Large intestine (tissue), 12 donors: ENCODE measurements at places on chromosomes 1 and 21. TPM values are rescaled to one million over a fixed set of nuclear protein-coding genes. Genes with fewer than 3 reads are reported as not detected.

DNA sequence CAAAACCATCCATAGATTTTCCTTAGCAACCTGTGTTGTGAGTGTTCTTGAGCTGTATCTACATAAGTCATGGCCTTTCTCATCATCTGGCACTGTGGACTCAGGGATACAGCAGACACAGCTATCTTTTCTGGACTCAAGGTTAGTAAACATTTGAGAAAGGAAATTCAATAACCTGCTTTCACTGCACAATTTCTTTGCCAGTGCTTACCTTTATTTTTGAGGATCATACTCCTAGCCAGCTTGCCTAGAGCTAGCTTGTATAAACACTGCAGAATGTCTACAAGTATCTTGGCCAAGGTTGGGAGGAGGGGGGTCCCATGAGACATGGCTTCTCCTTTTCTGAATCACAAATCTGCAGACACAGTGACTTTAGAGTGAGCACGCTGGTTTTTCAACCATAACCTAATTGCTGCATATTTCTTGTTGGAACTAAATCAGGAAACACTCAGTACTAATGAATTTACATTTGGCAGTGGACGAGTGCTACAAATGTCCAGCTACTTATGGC lies 27.2 kb downstream of the ADAMTS5 start:
- no peak overlapping the region for H3K27ac ChIP-seq
- H3K4me1 ChIP-seq, result no peaks in the 10 kb centered on the region
- no peaks in the 10 kb centered on the region for H3K27me3 ChIP-seq
- H3K36me3 ChIP-seq, result peaks cover 2% of the 10 kb centered on the region
- no peak for DNase-seq
- H3K4me3 ChIP-seq, result no peak overlapping the region

GRCh38 chr1:39216771-39217170 lies 12.3 kb downstream of the MACF1 start:
- no peaks in the 10 kb centered on the region for H3K27me3 ChIP-seq
- no peak overlapping the region for H3K27ac ChIP-seq
- no peak for DNase-seq
- peaks cover 24% of the 10 kb centered on the region for H3K4me1 ChIP-seq

The NBPF20 gene
- polyA plus RNA-seq, result 4.4 TPM

The BEST4 gene
- 6.1 TPM for polyA plus RNA-seq

The CLDN8 gene
- polyA plus RNA-seq, result not detected

The CFAP107 gene
- polyA plus RNA-seq, result 0.03 TPM

The RUNX3 gene
- polyA plus RNA-seq, result 4.8 TPM

GRCh38 chr1:150881331-150882070 lies 5.1 kb upstream of the ARNT start:
- DNase-seq, result no peak
- H3K4me1 ChIP-seq, result no peaks in the 10 kb centered on the region
- H3K4me3 ChIP-seq, result no peak overlapping the region

GRCh38 chr1:77539519-77540142 lies 142.8 kb downstream of the ZZZ3 start:
- DNase-seq, result no peak
- H3K36me3 ChIP-seq, result no peaks in the 10 kb centered on the region
- H3K4me3 ChIP-seq, result no peak overlapping the region

The CFAP74 gene
- 1.4 TPM for polyA plus RNA-seq

The PRR9 gene
- 0.06 TPM for polyA plus RNA-seq

The CRB1 gene
- polyA plus RNA-seq, result 0.28 TPM

DNA sequence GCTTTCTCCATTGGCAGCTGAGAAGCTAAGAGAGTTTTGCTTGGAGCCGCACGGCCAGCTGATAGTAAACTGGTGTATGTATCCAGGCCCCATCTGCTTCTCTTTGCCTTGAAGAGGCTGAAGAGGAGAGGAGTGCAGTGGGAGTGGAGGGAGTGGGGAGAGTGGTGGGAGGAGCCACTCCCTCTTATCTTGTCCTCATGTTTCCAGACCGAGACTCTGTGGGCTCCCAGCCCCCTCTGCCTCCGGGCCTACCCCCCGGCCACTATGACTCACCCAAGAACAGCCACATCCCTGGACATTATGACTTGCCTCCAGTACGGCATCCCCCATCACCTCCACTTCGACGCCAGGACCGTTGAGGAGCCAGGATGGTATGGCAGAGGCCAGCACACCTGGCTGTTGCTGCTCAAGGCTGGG lies 6.0 kb upstream of the LRRC71 start:
- H3K4me1 ChIP-seq, result peaks cover 12% of the 10 kb centered on the region
- H3K27ac ChIP-seq, result no peak overlapping the region

DNA sequence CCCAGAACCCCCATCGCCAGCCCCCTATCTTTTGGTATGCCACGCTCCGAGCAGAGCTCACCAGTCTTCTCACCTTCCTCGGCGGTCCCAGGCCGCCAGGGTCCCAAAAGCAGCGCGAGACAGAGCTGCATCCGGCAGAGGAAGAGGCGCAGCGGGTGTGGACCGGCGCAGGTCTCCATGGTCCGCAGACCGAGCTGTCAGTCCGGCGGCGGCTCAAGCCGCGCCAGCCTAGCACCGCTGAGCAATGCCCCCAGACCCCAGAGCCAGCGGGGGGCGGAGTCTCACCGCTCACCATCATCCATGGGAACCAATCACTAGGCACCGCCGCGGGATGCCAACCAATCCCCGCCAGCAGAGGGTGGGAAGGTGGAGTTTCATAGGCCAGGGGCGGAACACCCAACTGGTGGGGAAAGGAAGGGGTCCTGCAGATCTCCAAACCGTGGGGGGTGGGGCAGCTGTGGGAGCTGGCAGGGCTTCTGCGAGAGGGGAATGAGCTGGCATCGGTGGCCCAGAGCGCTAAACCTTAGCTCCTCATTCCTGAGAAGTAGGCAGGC lies at the start of gene EPHA10:
EPHA10 (minus strand) TSS at position 233 of the 554 bp plus-strand sequence; CDS start at position 179, 54 bp downstream.
- H3K4me1 ChIP-seq, result no peaks in the 10 kb centered on the region
- peaks cover 77% of the 10 kb centered on the region for H3K27me3 ChIP-seq
- no peak for DNase-seq
- no peak within 1 kb of the TSS for H3K4me3 ChIP-seq

DNA sequence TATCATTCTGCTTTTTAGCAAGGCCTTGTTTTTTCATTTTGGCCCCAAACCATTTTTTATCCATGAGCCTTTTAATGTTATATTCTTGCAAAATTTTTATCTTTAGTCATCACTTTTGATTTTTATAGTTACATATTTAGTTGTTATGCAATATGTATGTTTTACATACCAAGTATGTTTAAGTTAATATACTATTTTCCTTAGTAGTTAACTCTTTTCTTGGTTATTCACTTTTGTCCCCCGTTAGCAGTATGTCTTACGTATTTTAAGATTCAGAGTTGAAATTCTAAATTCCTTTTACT lies 44.5 kb downstream of the MAGI3 start:
- peaks cover 8% of the 10 kb centered on the region for H3K4me1 ChIP-seq
- H3K4me3 ChIP-seq, result no peak overlapping the region
- H3K27ac ChIP-seq, result no peak overlapping the region
- no peaks in the 10 kb centered on the region for H3K36me3 ChIP-seq
- no peak for DNase-seq
- no peaks in the 10 kb centered on the region for H3K27me3 ChIP-seq

DNA sequence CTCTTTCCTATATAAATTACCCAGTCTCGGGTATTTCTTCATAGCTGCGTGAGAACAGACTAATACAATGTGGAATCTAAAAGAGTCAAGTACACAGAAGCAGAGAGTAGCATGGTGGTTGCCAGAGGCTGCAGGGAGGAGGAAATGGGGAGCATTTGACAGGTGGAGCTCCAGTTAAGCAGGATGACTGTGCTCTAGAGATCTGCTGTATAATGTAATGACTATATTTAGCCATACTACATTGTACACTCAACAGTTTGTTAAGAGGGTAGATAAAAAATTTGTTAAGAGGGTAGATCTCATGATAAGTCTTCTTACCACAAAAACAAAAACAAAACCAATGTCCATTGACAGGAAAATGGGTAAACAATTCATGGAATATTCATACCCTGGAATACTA lies 82.1 kb downstream of the MT1HL1 start:
- H3K4me1 ChIP-seq, result no peaks in the 10 kb centered on the region
- no peaks in the 10 kb centered on the region for H3K36me3 ChIP-seq
- DNase-seq, result no peak
- no peak overlapping the region for H3K27ac ChIP-seq
- no peaks in the 10 kb centered on the region for H3K27me3 ChIP-seq

The ARHGEF10L gene
- polyA plus RNA-seq, result 85.1 TPM

The SPAG17 gene
- polyA plus RNA-seq, result 1.4 TPM

GRCh38 chr1:230768903-230769570 lies 21.8 kb downstream of the CAPN9 start:
- H3K4me3 ChIP-seq, result no peak overlapping the region
- H3K27ac ChIP-seq, result peak overlapping the region; percentile 18
- no peaks in the 10 kb centered on the region for H3K27me3 ChIP-seq
- no peak for DNase-seq

The AVPR1B gene
- 0.81 TPM for polyA plus RNA-seq

DNA sequence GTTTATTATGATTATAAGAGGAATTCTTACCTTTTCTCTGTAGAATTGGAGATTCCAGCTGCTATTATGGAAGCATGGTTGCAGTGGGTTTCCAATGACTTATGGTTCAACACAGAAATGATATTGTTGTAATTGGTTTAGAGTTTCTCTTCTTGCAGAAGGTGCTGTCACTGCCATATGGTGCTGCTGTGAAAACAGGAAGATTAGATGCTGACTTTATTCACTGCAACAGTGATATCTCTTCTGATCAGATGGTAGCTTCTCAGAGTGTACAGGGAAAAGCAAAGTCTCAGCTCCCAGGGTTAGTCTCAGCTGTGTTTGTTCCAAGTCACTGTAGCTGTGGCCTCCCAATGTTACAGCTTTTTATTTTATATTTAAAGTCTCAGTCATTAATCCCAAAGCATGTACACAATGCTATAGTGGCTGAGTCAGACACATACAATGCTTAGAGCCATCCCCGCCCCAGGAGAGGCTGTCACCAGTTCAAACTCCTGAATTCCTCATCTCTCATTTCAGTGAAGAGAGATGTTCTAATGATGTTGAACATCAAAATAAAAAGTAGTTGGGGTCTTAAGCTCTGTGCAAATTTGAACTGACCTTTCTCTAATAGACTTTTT lies 42.7 kb upstream of the RGS2 start:
- no peaks in the 10 kb centered on the region for H3K27me3 ChIP-seq
- no peak overlapping the region for H3K27ac ChIP-seq
- H3K4me3 ChIP-seq, result no peak overlapping the region
- no peaks in the 10 kb centered on the region for H3K4me1 ChIP-seq
- DNase-seq, result no peak

The TEDDM1 gene
- 0.09 TPM for polyA plus RNA-seq

- no peak overlapping the region for H3K27ac ChIP-seq
- H3K27me3 ChIP-seq, result no peaks in the 10 kb centered on the region
- H3K36me3 ChIP-seq, result no peaks in the 10 kb centered on the region
- H3K4me3 ChIP-seq, result no peak overlapping the region
- no peak for DNase-seq
These were observed 151.5 kb downstream of the FCRL5 start for GRCh38 chr1:157400766-157401165.

DNA sequence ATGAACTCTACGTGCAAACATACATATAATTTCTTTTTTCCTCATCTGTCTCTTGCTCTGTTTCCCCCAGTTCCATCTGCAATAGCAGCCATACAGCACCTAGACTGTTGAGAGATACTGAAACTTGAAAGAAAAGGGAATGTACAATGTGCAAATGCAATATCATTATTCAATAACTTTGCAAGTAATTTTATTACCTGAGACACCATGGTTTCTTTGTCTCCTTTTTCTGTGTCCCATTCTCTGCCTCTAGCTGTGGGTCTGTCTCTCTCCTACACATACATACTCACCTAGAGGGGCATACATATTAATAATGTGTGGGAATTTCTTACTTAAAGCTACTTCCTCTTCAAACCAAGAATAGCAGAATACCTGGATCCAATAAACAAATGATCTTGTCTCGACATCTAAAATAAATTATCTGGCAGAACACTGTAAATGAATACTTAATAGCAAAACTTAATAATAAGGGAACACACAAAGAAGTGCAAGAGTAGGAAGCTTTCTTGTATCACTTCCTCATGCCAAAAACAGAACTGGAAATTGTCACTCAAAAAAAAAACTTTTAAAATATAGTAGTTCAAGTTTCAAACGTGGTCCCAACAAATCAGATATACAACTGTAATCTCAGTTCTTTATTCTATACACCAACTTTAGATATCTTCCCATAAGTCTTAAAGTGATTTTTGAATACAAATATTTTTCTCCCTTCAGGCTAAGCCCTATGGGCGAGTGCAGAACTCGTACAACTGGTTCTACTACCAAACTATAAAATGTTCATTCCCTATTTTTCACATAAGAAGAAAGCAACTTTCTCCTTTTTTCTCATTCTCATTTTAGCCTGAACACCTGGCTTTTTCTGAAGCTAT lies 194.6 kb downstream of the NRIP1 start:
- H3K27ac ChIP-seq, result no peak overlapping the region
- H3K27me3 ChIP-seq, result no peaks in the 10 kb centered on the region
- H3K36me3 ChIP-seq, result no peaks in the 10 kb centered on the region
- H3K4me3 ChIP-seq, result no peak overlapping the region
- DNase-seq, result no peak
- peaks cover 5% of the 10 kb centered on the region for H3K4me1 ChIP-seq

DNA sequence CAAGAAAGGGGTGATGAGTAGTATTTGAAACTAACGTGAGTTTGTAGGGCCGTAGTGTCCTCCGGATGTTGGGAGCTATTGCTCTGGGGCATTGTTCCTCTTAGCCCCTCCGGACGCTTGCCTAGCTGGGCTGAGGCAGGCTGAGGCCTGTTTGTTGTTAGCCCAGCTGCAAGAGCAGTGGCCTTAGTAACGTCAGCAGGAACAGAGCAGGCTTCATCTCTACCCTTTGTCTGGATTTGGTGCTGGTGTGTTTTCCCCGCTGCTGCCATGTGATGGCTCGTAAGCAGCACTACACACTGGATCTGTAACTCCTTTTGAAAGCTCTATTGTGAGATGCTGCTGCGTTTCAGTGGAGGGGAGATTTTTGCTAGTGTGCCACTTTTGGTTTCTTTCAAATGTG lies 57.6 kb downstream of the DNM3 start:
- no peaks in the 10 kb centered on the region for H3K36me3 ChIP-seq
- H3K27me3 ChIP-seq, result peaks cover 4% of the 10 kb centered on the region
- peak; percentile 15 for DNase-seq
- no peaks in the 10 kb centered on the region for H3K4me1 ChIP-seq
- no peak overlapping the region for H3K4me3 ChIP-seq

- H3K27me3 ChIP-seq, result no peaks in the 10 kb centered on the region
- H3K4me3 ChIP-seq, result no peak overlapping the region
- no peak overlapping the region for H3K27ac ChIP-seq
- no peaks in the 10 kb centered on the region for H3K4me1 ChIP-seq
- H3K36me3 ChIP-seq, result no peaks in the 10 kb centered on the region
These were observed 643.0 kb downstream of the KIF26B start for GRCh38 chr1:245797592-245798348.
